Activated CD4-positive, alpha-beta T cell treated with anti-CD3 and anti-CD28 coated beads for 4 hours (primary cell): ENCODE measurements at places on chromosomes 4 and X.

DNA sequence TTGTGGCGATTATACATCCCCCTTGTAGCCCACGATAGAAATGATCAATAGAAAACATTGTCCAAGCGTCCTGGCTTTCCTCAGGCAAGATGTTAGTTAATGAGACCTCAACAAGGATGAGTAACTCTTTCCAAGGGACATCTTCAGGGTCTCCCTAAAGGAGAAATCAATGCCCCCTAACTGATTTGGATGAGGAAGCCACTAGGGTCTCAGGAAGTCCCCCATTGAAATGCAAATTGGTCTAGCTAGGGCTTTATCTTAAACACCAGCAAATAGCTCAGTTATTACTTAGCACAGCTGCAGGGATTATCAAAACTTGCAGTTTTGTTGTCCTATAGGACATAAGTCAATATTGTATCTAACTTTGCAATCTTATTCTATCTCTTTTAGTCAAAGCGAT is 721.5 kb downstream of the IL1RAPL1 start:
- DNase-seq = no peak

GRCh38 chr4:126238013-126238412 is 923.3 kb downstream of the FAT4 start:
- DNase-seq = no peak

DNA sequence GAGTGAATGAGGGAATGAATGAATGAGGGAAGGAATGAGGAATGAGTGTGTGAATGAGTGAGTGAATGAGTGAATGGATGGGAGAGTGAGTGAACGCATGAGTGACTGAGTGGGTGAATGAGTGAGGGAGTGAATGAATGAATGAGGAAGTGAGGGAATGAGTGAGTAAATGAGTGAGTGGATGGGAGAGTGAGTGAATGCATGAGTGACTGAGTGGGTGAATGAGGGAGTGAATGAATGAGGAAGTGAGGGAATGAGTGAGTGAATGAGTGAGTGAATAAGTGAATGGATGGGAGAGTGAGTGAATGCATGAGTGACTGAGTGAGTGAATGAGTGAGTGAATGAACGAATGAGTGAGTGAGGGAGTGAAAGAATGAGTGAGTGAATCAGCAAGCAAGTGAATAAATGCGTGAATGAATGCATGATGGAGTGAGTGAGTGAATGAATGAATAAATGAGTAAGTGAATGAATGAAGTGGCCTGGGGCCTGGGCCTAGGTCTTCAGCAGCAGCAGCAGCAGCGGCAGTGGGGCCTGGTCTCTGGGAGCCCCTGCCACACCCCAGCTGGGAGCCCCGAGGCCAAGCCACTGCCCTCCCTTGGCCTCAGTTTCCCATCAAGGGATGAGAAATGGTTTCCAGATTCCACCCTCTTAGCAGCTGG is 16.2 kb upstream of the PSAPL1 start:
- no peak for DNase-seq

DNA sequence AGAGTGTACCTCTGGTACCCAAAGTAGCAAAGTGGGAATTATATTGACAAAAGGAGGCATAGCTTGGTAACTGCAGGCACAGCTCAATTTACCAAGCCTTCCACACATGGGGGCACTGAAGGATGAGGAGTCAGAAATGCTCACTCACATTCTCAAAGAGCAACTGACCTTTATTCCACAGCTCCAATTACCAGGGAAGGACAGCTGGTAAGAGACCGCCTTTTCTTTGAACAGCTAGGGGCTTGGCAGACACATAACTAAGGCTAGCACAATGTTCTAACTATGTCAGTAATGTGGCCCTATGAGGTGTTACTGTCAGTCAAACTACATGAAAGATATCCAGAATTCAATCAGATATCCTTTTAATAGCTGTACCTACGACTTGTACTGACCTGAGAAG is 20.5 kb upstream of the STS start:
- no peak for DNase-seq

DNA sequence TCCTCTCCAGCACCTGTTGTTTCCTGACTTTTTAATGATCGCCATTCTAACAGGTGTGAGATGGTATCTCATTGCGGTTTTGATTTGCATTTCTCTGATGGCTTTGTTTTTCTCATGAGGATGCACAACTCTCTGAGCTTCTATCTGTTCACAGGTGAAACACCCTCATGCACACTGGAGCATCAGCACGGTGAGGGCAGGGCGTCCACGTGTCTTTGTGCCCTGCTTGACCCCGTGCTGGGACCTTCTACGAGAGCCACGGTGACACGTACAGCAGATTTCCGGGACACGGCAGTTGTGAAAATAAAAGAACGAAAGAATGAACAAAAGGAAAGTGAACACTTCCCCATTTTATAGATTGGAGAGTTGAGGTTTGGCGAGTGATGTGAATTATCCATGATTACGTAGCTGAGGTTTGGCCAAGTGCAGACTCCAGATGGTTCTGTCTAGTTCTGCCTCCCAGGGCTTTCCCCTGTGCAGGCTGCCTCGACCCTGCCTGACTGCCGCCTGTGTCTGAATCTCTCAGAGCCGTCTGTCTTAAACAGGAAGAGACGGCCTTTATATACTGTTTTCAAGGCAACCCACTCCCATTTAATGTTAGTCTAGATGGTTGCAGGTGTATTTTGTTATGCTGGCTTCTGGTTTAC is 67.8 kb upstream of the SORBS2 start:
- no peak for DNase-seq

- DNase-seq = peak; percentile 82
These were observed 920 bp downstream of the SETD7 start for GRCh38 chr4:139554893-139555704.

- DNase-seq = no peak
These were observed 360.7 kb downstream of the BMPR1B start for GRCh38 chr4:95118497-95118896.

DNA sequence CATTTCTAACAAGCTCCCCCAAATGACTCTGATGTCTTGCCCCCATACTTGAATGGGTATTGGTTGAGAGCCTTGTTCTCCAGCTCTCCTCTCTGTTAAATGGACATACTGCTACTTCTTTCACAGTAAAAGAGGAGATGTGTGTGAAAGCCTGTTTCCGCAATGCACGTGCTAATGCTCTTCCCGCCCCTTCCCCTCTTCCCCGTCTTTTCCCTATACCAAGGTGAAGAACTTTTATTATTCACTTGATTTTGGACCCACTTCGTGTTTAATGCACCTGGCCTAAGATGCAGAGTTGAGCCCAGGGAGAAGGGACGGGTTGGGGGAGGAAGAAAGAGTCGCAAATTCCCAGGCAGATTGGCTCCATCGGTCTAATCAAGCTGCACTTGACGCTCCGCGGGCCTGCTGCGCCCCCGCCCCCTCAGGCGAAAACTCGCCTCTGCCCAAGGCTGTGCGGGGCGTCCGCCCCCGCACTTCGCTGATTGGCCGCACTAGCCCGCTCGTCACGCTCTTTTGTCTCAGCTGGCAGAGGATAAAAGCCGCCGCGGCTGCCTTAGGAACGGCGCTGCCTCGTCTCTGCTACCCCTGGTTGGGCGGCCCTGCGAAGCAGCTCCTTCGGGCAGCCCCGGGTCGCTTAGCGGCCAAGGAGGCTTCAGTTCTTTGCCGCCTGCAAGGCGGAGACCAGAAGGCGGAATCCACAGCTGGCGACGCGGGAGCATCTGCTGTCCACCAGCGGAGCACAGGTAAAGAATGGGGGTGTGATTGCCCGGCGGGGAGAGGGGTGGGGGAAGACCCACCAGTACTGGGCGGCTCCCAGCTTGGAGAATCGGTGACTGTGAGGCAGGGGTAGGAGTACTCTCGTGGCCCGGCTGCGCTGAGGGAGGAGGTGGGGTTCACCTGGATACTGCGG is at the start of gene ZCCHC12:
Gene ZCCHC12 (plus strand): TSS at position 562 of the 910 bp plus-strand sequence. CDS start 1,421 bp downstream, outside the sequence.
- peak; percentile 33 for DNase-seq

- peak; percentile 3 for DNase-seq
These were observed 77.7 kb downstream of the CC2D2A start for GRCh38 chr4:15547392-15547791.

- no peak for DNase-seq
These were observed 233.2 kb downstream of the ARHGAP10 start for GRCh38 chr4:147965056-147965455.

GRCh38 chrX:997631-998137 is 214.8 kb downstream of the CRLF2 start:
- no peak for DNase-seq

- no peak for DNase-seq
These were observed 5.4 kb upstream of the SORBS2 start for GRCh38 chr4:185817403-185817818.

GRCh38 chr4:110988722-110989121 is 365.8 kb upstream of the PITX2 start:
- no peak for DNase-seq

DNA sequence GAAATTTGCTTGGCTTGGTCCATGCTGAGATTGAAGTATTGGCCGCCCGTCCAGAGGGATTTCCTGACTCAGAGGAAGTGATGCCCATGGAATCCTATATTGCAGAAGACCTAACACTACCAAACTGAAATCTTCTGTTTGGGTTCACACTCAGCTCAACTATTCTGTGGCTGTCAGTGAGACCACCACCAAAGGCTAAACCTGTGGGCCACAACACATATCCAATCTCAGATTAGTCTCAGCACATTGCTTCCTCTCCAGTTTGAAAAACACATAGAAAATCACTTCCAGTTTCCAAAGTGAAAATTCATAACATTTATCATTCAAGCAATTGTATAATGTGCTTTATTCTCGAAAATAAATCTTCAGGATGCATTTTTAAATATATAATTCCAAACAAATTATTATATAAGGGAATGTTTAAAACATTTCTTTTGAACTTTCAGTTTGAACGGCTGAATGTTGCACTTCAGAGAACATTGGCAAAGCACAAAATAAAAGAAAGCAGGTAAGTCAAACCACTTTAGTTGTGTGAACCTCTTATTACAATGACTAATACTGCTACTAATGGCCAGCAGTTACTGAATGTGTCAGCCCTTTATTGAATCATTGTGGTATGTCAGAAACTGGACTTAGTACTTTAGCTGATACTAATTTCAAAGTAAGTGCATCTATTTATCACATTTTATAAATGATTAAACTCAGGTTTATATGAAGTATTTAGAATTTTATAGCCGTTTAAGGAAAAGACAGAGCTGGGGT is 37.0 kb downstream of the GUCY1A1 start:
- no peak for DNase-seq

DNA sequence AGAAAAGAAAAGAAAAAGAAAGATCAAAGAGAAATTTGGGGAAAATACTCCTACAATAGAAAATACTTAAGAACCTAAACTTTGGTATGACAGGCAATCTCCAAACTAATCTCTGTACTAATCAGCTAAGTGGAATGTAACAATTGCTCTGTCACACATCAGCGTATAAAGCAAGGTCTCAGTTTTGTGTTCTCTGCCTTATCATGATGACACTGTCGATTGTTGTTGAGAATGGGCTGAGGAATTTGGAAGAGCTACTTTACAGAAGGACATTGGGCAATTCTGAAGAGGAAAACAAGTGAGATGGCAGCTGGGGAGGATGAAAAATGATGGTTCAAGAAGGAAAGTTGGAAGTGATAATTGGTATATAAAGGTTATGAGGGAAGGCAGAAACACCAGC is 486.0 kb upstream of the HTR2C start:
- DNase-seq = no peak

GRCh38 chr4:114780205-114780604 is 181.6 kb downstream of the UGT8 start:
- no peak for DNase-seq

GRCh38 chr4:120446051-120446567 is 379.5 kb upstream of the MAD2L1 start:
- DNase-seq = no peak

- DNase-seq = no peak
These were observed 38.0 kb downstream of the CTBP1 start for GRCh38 chr4:1210971-1211370.

- DNase-seq = no peak
These were observed 116.9 kb upstream of the AR start for GRCh38 chrX:67426946-67427345.

DNA sequence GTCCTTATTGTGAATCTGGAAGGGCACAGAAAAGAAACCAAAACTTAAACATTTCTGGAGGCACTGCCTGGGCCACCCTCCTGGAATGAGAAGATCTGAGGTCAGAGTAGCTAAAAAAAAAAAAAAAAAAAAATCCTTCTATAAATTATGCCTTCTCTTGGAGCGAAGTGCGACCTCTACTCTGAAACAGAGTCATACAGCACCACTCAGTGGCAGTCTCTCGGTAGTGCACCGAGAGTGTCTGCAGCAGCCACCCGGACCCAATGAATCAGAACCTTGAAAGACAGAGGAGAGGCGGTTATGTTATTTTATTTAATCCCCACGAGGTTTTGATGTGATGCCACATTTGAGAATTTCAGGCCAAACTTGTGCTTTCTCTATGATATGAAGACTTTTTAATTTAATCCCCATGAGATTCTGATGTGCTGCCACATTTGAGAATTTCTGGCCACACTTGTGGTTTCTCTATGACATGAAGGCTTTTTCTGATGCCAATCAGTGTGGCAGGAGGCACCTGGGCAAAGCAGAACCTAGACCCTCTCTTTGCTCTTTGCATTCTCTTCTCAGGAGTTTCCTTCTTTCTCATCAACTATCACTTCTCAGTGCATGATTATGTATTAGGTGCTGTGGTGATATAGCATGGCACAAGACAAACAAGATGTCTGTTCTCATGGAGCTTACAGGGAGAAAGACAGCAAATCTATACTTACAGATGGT is 5.6 kb upstream of the CT47C1 start:
- DNase-seq = peak; percentile 25

DNA sequence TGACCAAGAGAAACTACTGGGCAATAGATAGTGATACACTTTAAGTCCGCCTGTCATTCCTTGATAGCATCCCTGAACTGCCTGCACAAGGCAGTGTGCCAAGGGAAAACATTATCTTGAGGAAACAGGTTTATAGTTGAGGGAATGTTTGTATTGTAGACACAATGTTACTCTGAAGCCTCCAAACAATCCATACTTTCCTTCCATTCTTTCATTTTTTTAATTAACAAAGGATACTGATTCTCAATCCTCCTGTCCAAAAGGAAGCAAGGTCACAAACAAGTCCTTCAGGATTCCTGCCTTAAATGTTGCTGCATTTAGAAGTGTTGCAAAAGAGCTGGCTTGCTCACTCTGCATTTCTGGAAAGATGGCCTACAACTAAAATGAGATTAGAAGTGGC is 61.7 kb upstream of the PRSS48 start:
- no peak for DNase-seq
